ENCODE measurements at places on chromosomes 7 and 10.
A peak's percentile ranks its signal among the peaks of the same experiment; 100 is the strongest.

- DNase-seq: no peak
Measured at GRCh38 chr7:39811161-39811614, 138.9 kb upstream of the CDK13 start.

DNA sequence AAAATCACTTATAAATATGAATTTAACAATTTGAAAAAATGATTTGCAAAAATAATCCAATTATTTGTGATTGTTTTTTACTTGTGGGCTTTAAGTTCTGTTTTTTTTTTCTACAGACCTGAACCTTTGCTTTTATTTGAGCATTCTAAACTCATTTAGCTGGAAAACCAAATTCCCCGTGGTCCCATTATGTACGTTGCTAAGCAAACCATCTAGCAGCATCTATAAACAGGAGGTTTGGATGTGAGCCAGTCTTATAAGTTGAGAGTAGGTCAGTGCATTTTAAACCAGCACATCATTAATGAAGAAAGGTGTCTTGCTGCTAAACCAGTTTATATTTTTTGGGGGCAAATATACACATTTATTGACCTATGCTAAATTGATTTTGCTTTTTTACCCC, 77.3 kb downstream of the LRRN3 start:
- DNase-seq: no peak

DNA sequence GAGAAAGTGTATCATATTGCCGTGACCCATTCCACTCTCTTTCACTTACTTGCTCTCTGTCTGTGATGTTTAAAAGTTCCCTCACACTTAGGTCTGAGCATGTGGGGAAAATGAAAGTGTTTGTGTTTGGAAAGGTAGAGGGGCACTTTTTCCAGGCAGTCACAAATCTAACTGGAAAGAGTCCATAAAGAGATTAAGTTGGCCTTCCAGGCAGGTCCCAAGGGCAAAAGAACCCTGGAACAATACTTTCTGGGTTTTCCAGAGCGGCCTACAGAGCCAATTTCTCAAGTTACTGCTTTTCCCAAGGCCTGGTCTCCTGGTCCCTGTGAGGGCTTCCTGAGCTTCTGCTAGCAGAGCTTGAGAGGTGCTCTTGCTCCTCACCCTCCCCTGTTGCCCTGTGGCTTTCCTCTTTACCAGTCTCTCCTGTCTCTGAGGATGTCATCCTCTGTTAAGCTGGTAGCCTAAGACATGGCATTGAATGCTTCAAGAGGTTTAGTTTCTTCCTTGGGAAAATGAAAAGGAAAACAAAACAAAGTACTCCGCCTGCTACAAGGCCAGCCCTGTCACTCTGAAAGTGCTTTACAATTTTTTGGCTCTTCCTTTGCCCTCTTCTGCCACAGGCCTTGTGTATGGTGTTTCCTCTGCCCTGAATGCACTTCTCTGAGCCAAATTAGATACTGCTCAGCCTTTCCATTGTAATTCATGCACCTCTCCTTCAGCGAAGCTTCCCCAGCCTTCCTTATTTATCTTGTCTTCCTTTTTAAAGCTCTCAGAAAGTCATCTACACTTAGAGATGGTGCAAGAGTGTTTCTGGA, 20.1 kb downstream of the TES start:
- DNase-seq: no peak

GRCh38 chr7:110835218-110835617, 255.7 kb upstream of the LRRN3 start:
- DNase-seq: no peak

DNA sequence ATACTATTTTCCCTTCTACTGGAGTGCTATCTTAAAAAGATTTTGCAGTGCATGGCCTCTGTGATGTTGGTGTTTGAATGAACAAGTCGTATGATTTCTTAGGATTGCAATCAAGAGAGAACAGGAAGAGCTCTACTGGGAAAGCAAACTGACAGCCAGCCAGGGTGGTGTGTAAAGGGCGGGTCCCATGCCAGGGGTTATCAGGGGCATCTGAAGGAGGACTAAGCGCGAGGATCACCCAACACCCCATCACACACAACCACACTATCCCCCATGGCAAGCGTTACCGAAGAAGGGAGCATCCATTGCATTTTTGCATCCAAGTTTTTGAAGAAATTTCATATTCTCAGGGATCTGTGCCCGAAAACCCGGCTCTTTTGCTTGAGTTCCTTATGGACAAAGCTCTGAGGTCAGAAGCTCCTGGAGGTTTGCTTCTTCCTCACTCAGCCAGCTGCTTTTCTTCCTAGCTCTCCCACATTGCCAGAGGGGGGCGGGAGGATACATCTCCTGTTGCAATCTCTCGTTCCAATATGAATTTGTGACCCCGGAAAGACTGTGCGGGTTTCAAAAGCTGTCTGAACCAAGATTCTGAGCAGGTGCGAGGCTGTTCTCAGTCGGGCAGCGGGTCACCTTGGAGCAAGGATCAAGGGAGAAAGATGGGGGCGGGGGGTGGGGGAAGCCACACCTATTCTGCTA, 5.2 kb downstream of the NEUROD6 start:
- no peak for DNase-seq

DNA sequence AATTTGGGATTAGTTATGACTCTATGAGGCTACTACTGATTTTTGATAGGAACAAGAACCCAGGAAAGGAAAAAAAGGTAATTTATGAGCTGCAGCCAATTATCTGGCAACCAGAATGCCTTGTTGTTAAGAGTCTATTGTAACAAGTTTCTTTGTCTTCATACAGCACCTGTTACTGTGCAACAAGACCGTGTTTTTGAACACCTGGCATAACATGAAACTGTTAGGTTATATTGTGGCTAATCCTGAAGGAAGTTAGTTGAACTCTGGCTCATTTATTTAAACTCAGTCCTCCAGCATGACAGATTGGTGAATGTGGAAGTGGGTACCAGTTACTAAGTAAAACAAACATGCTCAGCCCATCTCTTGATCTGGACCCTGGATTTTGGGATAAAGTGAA, 33.0 kb downstream of the RALA start:
- no peak for DNase-seq

GRCh38 chr10:11541296-11541695, 70.2 kb downstream of the USP6NL start:
- no peak for DNase-seq

GRCh38 chr10:95336702-95337101, 45.9 kb upstream of the PDLIM1 start:
- DNase-seq: no peak

DNA sequence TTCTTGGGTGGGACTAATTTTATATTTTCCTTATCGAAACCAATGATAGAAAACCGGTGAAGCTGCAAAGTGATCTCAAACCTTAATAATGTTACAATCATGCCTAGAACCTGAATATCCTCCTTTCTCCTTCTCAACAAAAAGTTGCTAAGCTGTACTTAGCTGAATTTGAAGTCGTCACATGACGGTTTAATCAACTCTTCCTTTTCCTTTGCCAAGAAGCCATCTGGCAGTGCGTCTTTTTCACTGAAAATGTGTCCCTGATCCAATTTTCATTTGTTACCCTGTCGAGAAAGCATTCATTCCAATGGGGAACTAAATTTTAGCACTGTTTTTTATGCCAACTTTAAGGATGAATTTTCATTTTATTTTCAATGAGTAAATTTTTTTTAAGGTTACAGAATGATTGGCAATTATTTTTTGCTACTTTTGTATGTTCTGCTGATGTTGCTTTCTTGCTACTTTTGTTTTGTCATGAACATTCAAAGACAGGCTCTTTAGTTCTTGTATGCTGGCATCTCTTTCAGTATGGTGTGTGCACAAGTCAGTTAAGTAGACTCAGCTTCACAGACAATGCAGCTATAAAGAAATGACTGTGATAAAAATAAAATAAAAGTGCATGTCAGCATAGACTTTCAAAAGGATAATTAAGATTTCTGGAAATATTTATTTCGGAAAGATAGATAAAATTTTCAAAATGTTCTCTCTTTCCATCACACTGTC, 980.0 kb downstream of the DNAJB9 start:
- no peak for DNase-seq

- no peak for DNase-seq
Measured at GRCh38 chr7:26292768-26293560, 1.3 kb downstream of the SNX10 start.

DNA sequence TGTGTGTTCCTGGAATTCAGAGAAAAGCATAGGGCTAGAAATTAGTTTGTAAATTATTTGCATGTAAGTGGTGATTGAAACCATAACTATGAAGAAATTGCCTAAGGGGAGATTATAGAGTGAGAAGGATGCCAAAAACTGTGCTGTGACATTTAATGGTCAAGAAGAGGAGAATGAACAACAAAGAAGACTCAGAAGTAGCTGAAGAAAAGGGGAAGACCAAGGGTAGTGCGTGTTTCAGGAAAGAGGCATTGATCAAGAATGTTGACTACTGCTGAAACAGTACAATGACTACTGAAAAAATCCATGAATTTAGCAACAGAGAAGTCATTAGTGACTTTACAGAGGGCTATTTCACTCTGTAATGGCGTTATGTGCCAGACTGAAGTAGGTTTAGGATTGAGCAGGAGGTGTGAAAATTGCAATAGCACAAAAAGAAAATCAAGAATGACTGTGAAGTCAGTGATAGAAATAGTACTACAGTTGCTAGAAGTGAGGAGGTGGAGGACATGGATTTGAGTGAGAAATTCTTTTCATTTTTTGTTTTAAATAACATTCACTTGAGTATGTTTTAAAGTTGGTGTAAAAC, 28.9 kb upstream of the SAMD9L start:
- no peak for DNase-seq

DNA sequence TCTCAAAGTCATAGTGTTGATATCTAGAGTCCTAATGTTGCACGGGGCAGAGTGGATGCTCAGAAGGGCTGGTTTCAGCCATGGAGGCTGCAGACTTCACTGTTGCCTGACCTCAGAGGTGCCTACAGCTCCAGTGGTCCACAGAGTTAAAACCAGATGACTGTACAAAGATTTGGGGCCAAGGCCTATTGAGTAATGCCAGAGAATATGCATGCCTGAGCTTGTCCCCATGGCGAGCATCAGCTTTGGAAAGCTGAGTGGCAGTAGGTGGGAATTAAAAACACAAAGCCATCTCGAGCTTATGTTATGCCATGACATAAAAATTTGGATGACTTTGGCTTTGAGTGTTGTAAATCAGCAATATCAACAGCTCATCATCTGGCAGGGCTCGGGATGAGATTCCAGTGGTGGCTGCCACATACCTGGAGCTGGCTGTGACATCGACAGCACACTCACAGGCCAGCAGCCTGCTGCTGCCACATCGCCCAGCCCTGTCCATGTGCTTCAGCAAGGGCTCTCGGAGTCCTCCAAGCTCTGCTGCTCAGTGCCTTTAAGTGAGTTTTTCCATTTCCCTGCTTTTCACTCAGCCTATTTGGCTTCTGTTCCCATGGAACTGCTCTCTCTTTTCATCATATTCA, 379.6 kb downstream of the TNS3 start:
- DNase-seq: no peak

GRCh38 chr10:8331387-8331786, 276.9 kb downstream of the GATA3 start:
- no peak for DNase-seq

- no peak for DNase-seq
Measured at GRCh38 chr10:8628351-8628750, 573.9 kb downstream of the GATA3 start.

DNA sequence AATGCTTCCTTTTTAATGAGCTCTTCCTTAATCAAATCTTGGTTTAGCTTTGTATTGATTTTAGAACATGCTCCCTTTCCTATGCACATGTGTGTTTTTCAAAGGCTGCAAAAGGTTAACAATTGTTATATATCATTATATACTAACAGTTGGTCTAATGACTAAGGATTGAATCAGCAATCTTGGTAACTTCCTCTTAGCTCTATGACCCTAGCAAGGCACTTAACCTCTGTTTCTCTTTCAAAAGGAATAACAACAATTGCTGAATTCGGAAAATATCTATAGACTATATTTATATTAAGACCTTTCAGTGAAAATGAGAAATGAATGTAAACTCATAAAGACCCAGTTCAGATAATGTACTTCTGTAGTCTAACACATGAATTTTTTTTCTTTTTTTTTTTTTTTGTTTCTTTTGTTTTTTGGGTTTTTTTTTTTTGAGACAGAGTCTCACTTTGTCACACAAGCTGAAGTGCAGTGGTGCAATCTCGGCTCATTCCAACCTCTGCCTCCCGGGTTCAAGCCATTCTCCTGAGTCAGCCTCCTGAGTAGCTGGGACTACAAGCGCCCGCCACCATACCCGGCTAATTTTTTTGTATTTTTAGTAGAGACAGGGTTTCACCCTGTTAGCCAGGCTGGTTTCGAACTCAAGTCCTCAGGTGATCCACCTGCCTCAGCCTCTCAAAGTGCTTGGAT, 48.8 kb downstream of the HOXA1 start:
- no peak for DNase-seq

GRCh38 chr7:128387216-128388144, 22.3 kb downstream of the IMPDH1 start:
- peak; percentile 53 for DNase-seq

DNA sequence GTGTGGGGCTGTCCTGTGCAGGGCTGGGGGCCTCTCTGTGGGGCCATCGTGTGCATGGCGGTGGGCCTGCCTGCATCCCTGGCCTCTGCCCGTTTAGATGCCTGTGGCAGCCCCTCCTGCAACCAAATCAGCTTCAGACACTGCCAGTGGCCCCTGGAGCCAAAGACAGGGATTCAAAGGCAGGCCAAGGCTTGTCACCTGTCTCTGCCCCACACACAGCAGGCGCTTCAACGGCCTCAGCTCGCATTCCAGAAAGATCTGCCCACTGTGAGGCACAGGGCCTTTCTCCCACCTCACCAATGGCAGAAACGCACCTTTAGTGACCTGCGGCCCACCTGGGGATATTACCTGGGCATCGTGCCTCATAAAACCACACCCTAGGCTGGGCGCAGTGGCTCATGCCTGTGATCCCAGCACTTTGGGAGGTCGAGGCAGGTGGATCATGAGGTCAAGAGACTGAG, 46.0 kb downstream of the INSIG1 start:
- no peak for DNase-seq

DNA sequence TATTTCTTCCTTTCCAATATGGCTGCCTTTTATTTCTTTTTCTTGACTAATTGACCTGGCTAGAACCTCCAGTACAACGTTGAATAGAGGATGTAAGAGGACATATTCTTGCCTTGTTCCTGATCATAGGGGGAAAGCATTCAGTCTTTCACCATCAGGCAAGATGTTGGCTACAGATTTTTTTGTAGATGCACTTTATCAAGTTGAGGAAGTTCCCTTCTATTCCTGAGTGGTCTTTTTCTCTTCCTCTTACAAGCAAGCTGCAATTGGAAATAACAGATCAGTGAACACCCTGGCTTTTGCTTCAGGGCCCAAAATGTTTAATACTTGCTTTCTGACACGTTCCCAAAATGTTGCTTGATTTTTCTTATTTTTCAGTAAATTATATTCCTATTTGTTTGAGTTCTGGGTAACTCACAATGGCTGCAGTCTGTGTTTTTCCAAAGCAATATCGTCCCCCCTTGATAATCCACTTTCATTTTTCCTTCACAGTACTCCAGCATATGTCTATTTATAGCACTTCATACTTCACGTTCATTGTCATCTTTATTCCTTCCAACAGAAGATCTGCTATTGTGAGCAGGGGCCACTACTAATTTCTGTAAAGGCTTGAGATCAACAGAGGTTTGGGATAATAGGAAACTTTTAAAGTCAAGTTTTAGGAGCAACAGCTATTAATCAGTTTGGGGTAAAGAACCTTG, 11.7 kb downstream of the CPEB3 start:
- DNase-seq: no peak

GRCh38 chr10:5481121-5481520, 18.2 kb downstream of the CALML5 start:
- no peak for DNase-seq

- no peak for DNase-seq
Measured at GRCh38 chr7:30411173-30411572, 67.4 kb downstream of the NOD1 start.

Measured in stimulated activated CD4-positive, alpha-beta T cell treated with anti-CD3 and anti-CD28 coated beads, Interleukin-1b, Interleukin-23, amount 100 ng/mL, for 1 hour (primary cell).